ENCODE measurements at places on chromosomes 13 and 19. TPM values are rescaled to one million over a fixed set of nuclear protein-coding genes. Genes with fewer than 3 reads are reported as not detected.

Gene MBD3L3
- not detected for total RNA-seq

Gene FFAR1
- not detected for total RNA-seq

Gene SMAD9
- total RNA-seq, result 2.1 TPM

Gene SLITRK5
- 0.57 TPM for total RNA-seq

Gene OR7C2
- total RNA-seq, result not detected

Gene ZNF98
- not detected for total RNA-seq

Gene CYP2S1
- 1.4 TPM for total RNA-seq

Gene RDH13
- total RNA-seq, result 11.2 TPM

Gene ZNF8
- total RNA-seq, result 9.0 TPM

Gene NPAS1
- total RNA-seq, result not detected

Gene TNFRSF19
- total RNA-seq, result 6.5 TPM

Gene ZNF439
- 0.14 TPM for total RNA-seq

DNA sequence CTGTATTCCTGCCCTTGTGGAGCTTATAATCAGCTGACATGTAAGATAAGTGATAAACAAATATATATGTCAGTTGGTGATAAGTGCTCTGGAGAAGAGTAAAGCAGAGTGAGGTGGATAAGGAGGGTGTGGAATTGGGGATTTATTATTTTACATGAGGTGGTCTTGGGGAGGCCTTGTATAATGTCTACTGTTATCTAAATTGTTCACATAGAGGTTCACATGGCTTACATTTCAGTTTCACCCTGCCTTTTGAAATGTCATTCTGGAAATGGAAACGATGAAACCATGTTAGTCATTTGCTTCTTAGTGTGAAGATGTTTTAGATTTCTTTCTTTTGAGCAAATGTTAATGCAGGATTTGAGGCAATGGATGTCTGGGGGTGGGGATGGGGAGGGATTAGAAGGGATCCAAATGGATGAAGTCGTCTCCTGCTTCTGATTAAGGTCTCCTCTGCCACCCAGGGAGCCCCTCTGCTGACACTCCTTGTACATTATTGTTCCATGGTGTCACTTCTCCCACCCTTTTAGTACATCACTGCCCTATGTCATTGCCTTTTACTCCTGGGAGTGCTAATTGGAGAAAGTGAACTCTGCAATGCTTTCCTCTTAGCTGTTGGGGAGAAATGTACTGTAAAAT is 14.0 kb downstream of the B3GLCT start:
- no peak for DNase-seq

- DNase-seq, result peak; percentile 24
Measured at GRCh38 chr13:22486490-22486889, 694.3 kb upstream of the SGCG start.

DNA sequence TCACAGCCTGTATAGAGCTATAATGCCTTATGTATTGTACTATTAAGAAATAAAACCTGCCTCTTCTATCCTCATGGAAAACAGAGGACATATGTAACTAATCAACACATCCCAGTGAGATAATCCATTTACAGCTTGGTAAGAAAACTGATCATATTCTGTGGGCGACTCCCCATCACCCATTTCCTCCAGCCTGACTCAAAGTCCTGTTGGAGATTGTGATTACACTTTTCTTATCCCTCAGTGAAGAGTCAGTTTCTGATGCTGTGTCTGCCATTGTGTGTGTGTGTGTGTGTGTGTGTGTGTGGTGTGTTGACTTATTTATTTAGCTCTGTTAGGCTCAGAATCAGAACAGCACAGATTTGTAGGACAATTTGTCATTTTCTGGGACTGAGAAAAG is 212.8 kb downstream of the FGF9 start:
- no peak for DNase-seq

DNA sequence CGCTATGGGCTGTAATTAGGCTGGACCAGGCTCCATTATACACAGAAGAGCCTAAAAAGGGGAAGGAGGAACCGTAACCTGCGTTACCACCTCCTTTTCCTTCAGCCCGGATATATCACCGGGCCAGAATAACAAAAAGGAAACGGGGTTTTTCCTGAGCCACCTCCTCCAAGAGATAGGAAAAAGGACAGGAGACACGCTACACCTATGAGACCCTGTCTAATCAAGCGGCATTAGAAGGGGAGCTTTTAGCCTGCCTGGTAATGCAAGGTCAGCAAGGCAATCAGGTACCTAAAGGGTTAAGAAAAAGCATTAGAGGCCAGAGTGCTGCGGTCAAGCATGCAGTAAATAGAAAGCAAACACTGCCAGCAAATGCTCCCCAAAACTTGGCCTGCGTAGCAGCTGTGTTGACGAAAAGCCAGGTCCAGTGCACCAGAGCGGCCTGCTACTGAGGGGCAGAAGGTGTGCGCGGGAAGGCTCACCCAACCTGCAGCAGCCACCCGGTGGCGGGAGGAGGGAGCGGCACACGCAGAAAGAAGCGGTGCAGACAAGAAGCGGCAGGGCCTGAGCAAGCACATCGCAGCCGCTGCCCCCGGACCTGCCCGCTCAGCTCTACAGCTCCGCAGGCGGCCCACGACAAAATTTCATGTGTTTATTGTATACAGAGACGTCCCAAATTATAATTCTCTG is 1466.1 kb downstream of the UQCRFS1 start:
- no peak for DNase-seq

- peak; percentile 79 for DNase-seq
Measured at GRCh38 chr13:100100115-100100879, 11.4 kb downstream of the PCCA start.

- DNase-seq, result no peak
Measured at GRCh38 chr13:41085961-41086585, 24.8 kb downstream of the WBP4 start.

DNA sequence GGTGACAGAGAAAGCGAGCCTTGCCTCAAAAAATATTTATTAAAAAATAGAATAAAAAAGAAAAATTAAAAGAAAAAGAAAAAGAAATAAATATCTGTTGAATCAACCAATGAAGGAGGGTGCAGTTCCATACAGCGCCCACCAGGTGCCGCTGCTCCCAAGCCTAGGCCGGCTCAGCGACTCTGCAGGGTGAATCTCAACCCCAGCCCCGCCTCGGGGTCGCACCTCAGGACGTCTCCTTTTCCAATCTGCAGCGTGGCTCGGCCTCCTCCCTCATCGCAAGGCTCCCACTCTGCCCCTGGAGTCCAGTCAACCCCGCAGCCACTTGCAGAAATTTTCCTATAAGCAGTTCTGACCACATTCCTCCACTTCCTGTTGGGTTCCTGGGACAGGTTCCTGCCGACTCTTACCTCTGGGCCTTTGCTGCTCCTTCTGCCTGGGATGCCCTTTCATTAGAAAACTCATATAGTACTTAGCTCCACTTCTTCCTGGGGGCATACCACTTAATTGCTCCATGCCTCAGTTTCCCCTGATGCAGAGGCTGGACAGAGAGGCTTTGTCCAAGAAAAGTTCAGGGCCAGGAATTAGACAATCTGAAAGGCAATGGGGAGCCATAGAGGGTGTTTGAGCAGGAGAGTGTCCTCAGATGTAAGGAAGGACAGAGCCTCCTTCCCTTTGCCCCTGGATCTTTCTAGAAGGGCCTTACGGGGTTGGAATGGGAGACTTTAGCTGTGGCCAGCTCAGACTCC is 24.3 kb downstream of the NFILZ start:
- DNase-seq, result peak; percentile 27

DNA sequence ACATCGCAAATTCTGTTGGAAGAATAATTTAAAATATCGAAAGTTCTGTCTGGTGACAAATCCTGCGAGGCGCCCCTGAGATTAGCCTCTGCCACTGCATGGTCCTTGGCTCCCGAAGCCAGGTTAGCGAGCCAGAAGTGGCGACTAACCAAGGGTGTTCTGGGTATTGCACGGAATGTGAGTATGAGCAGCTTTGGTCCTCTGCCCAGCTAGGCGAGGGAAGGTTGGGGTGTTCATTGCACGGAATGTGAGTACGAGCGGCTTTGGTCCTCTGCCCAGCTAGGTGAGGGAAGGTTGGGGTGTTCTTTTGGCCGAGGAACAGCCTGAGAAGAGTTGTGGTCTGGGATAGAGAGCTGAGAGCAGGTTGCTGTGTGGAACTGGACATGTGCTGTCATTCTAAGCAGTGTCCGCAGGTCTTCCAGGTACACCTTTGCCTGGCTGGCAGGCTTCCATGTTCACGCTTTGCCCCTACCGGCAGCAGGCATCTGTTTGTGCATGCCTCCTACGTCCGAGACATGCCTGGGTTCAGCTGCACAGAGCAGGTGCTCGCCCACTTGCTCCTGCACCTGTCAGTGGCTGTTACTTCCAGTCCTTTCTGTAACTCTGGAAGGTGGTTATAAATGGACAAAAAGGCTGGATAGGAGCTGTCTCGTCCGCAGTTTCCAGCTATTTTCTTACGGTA is 18.3 kb upstream of the TEX29 start:
- DNase-seq, result no peak

- no peak for DNase-seq
Measured at GRCh38 chr19:46959894-46960556, 59.6 kb upstream of the NPAS1 start.

DNA sequence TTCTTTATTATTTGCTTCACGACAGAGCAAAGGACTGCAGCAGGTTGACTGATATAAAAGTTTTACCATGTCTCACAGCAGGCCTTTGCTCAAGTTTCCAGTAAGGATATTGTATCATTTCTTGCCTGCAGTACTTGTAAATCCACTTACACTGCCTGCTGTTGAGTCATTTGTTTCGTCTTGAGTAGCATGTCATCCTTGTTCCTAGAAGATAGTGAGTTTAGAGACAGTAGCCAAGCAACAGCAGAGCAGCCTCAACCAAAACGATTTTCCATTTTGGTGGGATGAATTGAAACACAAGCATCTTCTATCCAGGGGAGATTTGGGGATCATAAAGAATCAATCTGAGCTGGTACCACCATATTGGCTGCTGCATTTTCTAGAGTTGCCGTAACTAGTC is 24.0 kb upstream of the ALOX5AP start:
- DNase-seq, result no peak

DNA sequence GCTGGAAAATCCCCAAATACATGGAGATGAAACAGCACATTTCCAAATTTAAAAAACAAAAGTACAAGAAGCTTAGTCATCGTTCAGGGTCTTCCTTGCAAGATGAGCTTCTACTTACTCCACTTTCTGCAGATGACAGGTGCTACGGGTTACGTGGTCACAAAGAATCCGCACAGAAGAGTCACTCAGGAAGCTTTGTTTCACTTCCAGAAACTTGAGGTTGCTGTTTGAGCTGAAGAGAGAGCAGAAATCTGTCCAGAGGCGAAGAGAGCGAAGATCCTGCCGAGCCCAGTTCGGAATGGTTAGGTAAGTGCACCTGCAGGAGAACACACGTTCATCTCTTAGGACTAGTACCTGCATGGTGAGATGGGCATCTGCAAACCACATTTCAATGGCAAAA is 9.4 kb downstream of the NLRP7 start:
- DNase-seq, result peak; percentile 19

- DNase-seq, result no peak
Measured at GRCh38 chr19:42120276-42120980, 11.8 kb downstream of the POU2F2 start.

DNA sequence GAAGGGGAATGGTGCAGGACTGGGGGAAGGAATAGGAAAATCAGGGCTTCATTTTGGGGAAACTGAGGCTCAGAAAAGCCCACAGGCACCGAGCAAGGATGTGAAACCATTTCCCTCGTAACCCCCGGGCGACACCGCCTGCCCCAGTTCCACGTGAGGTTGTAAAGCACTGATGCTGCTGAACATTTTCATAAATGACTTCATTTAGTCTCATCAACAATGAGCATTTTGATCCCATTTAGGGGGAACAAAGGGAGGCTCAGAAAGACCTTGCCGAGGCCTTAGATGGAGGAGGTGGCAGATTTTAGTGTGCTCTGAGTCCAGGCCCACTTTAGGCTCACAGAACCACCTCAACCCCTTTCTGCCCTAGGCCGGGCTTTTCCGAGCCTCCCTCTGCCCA is 20.5 kb upstream of the FBXO27 start:
- no peak for DNase-seq

GRCh38 chr13:32124743-32125142 is 93.2 kb downstream of the FRY start:
- no peak for DNase-seq

DNA sequence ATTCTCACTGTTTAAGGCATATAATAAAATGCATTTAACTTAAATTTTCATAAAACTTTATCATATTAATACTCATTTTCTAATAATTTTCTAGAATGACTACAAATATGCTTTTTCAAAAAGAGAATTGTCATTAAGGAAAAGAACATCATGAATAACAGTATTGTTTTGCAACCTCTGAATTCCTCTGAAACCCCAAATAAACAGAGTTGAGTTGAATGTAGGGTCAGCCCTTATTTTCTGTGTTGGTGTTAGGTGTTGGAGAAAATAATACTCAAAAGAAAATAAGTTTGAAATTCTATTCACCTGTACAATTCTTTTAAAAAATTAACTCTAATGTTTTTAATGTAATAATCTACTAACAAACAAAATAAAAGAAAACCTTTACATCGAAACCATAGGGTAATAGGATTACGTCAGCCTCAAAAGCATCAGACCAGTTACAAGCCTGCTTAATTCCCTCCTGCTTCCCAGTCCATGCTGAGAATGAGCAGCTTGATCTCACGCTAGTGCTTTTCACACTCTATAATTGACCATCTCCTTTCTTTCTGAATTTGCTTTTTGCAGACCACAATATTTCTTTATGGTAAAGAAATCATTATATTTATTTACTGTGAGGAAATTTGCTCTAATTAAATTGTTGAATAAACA is 160.9 kb downstream of the PCDH9 start:
- DNase-seq, result no peak

DNA sequence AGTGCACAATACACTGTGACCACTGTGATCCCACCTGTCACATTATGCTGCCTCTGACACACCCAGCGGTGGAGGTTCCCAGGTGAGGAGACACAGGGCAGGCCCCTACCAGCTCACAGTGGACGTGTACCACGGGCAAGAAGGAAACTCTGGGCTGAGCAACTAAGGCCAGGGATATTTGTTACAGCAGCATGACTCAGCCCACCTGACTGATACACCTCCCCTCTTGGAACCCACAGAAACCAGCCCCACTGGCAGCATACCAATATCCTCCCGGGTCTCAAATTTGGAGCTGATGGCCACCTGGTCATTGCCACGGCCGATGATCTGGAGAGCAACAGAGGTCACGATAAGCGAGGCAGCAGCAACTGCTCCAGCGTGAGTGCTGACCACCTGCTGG is 14.9 kb downstream of the KLC3 start:
- DNase-seq, result no peak

GRCh38 chr19:38063928-38064327 is 156.9 kb downstream of the SIPA1L3 start:
- no peak for DNase-seq

GRCh38 chr13:51311231-51311630 is 28.3 kb upstream of the SERPINE3 start:
- no peak for DNase-seq

All from A172 (cell line).